ENCODE measurements at places on chromosomes 7 and 10. TPM values are rescaled to one million over a fixed set of nuclear protein-coding genes. Genes with fewer than 3 reads are reported as not detected.

The FAM24B gene
- total RNA-seq = 4.1 TPM

The PIK3AP1 gene
- 0.26 TPM for total RNA-seq

The VWDE gene
- 0.11 TPM for total RNA-seq

The SSBP1 gene
- 121 TPM for total RNA-seq

The OR6V1 gene
- not detected for total RNA-seq

The MAT1A gene
- not detected for total RNA-seq

The CLEC2L gene
- total RNA-seq = not detected

The COPG2 gene
- total RNA-seq = 63.6 TPM

The DPY19L1 gene
- total RNA-seq = 41.3 TPM

The SEMA3E gene
- 4.2 TPM for total RNA-seq

The GLI3 gene
- total RNA-seq = 20.2 TPM

The FAM171A1 gene
- total RNA-seq = 13.1 TPM

The CPXM2 gene
- 52.1 TPM for total RNA-seq

The NODAL gene
- not detected for total RNA-seq

The CEP55 gene
- total RNA-seq = 18.4 TPM

The MCM10 gene
- 4.1 TPM for total RNA-seq

The TMEM213 gene
- not detected for total RNA-seq

The TEX47 gene
- total RNA-seq = not detected

The NUPR2 gene
- not detected for total RNA-seq

The DLX6 gene
- 1.6 TPM for total RNA-seq

The AKR1D1 gene
- not detected for total RNA-seq

The FEZF1 gene
- total RNA-seq = not detected

Data from articular chondrocyte of knee joint (primary cell).